AG08395 (cell line): ENCODE measurements at places on chromosomes 16 and 17.

GRCh38 chr17:9531034-9531433, 44.6 kb downstream of the STX8 start:
- DNase-seq = no peak

DNA sequence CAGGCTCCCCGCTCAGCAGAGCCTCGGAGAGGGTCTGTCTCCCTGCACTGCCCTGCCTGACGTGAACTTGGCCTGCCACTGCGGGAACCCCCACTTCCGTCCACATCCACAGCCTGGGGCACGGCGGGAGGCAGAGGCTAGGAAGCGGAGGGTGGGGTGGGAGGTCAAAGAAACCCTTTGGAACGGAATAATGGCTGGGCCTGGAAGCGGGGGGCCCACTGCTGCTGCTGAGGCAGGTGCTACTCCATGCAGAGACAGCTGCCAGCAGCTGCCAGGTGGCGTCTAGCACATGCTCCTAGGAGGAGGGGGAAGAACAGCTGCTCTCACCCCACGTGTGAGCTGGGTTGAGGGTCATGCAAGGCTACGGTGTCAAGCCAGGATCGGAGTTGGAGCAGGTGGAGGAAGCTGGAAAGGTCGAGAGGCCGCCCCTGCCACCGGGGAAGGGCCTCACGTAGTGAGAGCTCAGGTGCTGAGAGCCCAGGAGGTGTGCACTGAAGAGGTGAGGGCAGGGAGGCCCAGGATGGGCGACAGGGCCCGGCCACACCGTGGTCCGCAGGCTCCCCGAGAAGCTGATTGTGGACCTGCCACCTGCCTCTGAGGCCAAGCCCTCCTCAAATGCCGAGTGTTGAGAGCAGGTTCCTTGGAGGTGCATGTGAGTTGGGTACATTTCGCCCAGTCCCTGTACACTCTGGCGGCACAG, 9.8 kb downstream of the FSCN2 start:
- no peak for DNase-seq

GRCh38 chr16:87897521-87898505, 28.5 kb upstream of the SLC7A5 start:
- DNase-seq = no peak

DNA sequence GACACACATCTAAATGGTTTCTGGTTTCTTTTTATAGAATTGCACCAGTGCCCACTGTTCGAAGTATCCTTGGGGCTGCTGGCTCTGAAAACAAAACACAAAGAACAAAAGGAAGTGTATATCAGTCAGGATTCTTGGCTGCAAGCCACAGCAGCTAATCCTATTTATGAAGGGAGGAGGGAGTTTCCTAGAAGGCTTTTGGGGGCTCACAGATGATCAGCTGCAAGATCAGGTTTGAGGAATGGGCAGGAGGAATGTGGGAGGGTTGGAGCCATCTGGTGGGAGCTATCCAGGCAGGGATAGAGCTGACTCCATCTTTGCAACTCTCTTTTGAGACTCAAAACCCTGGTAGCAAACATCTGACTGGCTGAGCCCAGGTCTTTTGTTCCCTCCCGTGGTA, 118.3 kb upstream of the EEF2KMT start:
- DNase-seq = no peak

DNA sequence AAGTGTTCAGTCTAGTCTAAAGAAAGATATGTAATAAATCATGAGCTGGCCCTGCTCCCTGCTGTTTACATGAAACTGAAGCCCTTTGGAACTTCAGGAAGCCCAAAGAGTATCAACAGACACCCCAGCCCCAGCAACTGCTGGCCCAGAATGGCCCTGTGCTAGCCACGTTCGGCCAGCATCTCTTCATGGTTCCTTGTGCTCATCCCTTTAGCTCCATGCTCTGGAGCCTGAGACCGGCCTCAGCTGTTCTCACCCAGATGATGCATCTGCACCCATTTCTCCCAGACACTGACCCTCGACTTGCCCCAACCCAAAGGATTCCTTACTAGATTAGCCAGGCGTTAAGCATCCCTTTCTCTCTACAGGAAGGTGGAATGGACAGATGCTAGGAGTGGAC, 207.3 kb downstream of the HS3ST3B1 start:
- no peak for DNase-seq

- DNase-seq = peak; percentile 55
Measured at GRCh38 chr16:31460582-31461002, 1.3 kb downstream of the ARMC5 start.

DNA sequence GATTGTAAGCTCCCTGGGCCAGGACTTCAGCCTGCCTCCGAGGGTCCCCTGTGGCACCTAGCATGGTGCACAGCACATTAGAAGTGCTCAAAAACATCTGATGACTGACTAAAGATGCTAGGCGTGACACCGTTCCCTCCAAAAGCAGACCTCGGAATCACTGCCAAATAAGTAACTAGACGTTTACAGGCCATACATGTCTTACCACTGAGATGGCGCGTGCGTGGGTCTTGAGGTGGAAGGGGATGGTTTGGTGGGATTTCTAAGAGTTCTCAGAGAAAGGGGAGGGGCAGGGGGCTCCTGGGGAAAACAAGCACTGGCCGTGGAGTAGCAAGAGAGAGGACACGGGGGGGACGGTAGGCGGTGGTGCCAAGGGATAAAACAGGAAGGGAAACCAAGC, 12.4 kb downstream of the MPO start:
- DNase-seq = no peak

- no peak for DNase-seq
Measured at GRCh38 chr17:26809033-26809432, 484.9 kb upstream of the WSB1 start.

DNA sequence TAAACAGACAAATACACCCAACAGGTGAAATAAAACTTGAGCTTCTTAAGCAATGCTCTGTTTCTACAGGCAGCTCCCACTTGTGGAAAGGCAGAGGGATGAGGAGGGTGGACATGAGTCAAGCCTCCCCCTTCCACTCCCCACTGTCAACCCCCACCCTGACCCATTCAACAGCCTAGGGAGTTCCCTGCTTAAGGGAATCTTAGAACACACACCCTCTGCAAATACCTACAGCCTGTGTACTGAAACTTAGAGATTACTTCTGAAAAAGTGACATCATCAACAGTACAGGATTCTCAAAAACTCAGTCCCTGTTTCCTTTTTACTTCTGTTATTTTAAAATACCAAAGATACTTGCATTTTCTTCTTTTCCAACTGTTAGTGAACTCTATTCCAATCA, 345.4 kb downstream of the SOX9 start:
- peak; percentile 21 for DNase-seq

- DNase-seq = no peak
Measured at GRCh38 chr16:87960852-87961251, 9.6 kb downstream of the BANP start.

DNA sequence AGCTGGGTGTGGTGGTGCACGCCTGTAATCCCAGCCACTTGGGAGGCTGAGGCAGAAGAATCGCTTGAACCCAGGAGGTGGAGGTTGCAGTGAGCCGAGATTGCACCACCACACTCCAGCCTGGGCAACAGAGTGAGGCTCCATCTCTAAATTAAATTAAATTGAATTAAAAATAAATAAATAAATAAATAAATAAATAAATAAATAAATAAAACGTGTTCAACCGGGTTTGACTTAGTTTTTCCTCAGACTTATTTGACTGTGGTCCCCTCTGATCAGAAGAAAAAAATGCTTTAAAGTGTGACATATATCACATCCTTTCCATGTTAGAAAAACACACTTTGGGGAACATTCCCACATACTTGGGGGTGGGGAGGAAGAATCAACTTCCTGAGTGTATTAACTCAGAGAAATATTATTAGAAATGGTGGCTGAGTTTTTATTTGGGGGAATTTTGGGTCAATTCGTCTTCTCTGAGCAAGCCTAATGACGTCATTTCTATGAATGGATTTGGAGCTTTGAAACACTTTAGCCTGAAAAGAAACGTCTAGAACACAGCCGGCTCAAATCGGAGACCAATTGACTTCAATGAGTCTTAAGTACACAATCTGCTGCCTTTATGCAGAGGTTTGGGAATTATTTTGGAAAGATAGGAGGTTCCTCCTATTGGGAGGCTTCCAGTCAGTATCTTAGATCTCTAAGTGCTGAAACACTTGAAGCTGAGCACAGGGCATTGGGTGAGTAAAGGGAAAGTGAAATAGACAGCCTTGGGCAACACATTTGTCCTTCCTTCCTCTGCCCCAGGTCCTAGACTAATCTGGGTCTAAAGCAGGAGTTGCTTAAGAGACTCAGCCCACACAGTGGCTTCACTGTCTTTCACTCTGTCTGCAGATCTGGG, 132.6 kb downstream of the PITPNC1 start:
- DNase-seq = peak; percentile 6
